Activated CD4-positive, alpha-beta memory T cell treated with anti-CD3 and anti-CD28 coated beads for 36 hours (primary cell): ENCODE measurements at places on chromosomes 6 and 20. TPM values are rescaled to one million over a fixed set of nuclear protein-coding genes. Genes with fewer than 3 reads are reported as not detected.

GRCh38 chr6:8814440-8815000 is 379.2 kb upstream of the SLC35B3 start:
- no peaks in the 10 kb centered on the region for H3K4me1 ChIP-seq

GRCh38 chr6:37381579-37381978 is 27.8 kb downstream of the RNF8 start:
- H3K36me3 ChIP-seq: peaks cover 34% of the 10 kb centered on the region
- no peaks in the 10 kb centered on the region for H3K27me3 ChIP-seq
- H3K4me1 ChIP-seq: no peaks in the 10 kb centered on the region
- DNase-seq: peak; percentile 16

- no peak overlapping the region for H3K4me3 ChIP-seq
- H3K27me3 ChIP-seq: peaks cover 5% of the 10 kb centered on the region
- no peaks in the 10 kb centered on the region for H3K36me3 ChIP-seq
- no peak for DNase-seq
- peaks cover 15% of the 10 kb centered on the region for H3K4me1 ChIP-seq
Measured at GRCh38 chr20:50293284-50294139, 102.9 kb downstream of the CEBPB start.

Gene LGSN
- 0.05 TPM for total RNA-seq
